ENCODE measurements at places on chromosomes 7 and 10.

DNA sequence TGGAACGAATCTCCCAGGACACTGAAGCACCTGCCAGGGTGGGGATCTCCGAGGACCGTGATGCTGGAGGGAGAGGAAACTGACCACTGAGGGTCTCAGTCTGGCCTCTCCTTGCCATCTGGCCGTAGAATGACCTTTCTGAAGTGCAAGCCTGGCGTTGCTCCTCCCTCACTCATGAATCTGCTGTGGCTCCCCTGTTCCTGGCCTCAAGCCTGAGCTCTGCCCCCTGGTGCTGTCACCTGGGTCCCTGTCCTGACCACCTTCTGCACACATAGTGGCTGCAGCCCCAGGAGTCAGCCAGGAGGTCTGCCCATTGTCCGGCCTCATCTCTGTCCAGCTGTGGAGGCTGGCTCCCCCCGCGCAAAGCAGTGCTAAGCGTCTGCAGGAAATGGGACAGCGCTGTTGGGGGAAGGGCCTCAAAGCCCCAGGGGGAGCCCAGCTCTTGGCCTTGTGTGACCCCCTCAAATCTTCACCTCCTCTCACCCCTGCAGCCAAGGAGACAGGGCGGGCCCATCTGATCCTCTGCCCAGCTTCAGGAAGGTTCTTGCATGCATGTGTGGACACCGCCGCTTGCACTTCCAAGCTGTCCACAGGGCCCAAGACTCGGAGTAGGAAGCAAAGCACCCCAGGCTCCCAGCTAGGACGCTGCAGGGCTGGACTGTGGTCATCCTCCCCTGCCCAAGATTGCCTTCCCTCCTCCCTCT lies 65.7 kb downstream of the MYL10 start:
- no peak for DNase-seq

GRCh38 chr10:63664341-63664885 lies 143.2 kb downstream of the REEP3 start:
- no peak for DNase-seq

- no peak for DNase-seq
These were observed 318.3 kb upstream of the LRRN3 start for GRCh38 chr7:110772615-110773014.

DNA sequence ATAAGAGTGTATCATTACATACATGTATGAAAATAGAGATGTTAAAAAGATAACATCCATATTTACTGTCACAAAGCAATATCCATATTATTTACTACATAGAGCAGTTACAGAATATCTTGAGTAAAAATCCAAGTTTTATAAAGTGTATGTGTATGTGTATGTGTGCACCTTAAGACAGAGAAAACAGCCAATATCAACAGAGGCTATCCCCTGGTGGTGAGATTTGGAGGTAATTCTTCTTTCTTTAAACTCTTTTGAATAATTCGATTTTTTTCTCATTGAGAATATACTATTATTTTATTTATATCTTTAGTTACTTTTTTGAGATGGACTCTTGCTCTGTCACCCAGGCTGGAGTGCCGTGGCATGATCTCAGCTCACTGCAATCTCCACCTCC lies 18.4 kb downstream of the TRDMT1 start:
- no peak for DNase-seq
